Fibroblast of villous mesenchyme (primary cell): ENCODE measurements at places on chromosomes 3 and 15.
A peak's percentile ranks its signal among the peaks of the same experiment; 100 is the strongest.

DNA sequence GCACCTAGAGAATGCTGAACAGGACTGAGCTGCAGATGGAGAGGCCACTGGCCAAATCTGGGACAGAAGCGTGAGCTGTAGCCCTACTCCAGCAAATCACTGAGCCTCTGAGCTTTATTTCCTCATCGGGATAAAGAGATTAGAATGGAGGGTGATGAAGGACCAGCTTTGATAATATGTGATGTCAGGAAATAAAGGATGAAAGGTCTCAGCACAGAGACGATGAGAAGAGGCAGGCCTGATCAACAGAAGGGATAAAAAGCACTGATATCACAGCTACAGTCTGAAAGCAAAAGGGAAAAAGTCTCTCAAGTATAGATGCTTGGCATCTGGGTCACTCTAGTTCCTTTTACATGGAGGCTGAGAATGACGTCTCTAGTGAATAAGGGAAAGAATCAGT lies 70.0 kb downstream of the DHX30 start:
- DNase-seq = no peak

GRCh38 chr3:195540027-195540426 lies 3.1 kb downstream of the PPP1R2 start:
- DNase-seq = no peak

GRCh38 chr3:1251282-1252060 lies 158.6 kb downstream of the CNTN6 start:
- DNase-seq = no peak

DNA sequence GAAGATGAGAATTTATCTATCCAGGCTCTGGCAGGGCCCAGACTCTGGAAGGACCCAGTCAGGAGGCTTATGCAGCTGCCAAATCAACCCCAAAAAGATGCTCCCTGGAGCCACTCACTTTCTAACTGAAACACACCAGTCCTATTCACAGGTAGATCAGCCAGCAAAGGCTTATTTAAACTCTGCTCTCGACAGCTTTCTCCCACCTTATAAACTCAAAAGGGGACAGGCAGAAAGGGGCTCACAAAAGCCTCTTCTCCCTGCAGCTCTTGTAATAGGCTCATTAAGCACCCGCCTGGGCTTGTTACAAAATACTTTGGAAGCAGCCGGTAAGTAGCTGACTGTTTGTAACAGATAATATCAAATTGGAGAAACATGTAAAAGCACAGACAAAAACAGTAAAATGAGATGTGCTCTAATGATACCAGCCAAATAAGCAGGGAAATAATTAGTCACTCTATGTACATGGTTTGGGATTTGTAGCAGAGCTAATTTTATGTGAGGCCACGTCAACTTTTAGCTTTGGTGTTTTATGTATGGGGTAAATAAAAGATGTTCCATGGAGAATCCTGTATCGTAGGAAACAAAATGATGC lies 213.8 kb downstream of the NR2F2 start:
- peak; percentile 7 for DNase-seq

DNA sequence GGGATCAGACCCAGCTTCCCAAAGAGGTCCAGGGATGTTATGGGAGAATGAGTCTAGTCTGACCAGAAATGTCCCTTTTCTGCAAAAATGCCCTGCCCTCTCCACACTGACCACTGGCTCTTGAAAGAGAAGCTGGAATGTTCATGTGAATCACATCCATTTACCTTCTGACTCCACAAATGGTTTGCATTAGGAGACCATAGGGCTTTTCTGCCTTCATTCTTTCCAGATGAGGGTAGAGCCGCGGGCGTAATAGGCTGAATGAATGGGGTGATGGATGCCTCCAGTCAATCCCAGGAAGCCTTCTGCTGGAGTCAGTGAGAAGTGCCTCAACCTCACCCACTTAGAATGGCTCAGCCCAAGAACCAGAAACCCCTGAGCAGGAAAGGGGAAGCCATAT lies 47.2 kb upstream of the IREB2 start:
- DNase-seq = no peak

DNA sequence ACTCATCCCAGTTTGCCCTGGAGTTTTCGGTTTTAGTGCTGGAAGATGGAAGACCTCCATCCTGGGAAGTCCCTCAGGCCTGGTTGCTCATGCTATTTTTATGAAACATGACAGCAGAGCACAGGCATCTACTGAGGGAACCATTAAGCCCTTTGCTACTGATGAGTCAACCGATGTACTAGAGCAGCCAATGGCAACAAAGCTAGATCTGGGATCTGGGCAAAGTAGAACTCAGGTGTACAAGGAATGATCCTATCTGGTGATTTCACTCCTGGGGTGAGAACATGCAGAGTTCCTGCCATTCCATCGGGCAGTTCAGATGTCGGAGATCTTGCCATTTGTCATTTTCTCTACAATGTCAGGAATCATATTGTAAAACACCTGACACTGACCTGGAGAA lies 166.2 kb upstream of the NSMCE3 start:
- DNase-seq = no peak

- DNase-seq = no peak
Observed at GRCh38 chr15:100926258-100926657, 7.1 kb downstream of the LRRK1 start.

GRCh38 chr3:138692152-138692551 lies 83.6 kb downstream of the FAIM start:
- DNase-seq = no peak

DNA sequence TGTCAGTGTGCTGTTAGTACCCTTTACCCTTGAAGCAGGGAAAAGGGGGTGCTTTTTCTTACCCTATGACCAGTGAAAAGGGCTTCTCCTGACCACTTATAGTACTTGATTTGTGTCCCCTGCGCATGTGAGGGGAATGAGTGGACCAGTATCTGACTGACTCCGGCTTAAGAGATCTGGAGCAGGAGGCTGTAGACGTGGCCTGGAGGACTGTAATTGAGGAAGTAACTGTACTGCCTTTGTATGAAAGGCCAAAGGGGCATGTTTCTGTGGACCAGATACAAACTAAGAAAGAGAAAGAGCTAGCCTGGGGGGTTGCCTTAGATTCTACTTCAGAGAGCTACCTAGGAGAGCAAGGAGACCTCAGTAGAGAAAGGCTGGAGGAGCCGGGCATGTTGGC lies 89.9 kb upstream of the TBL1XR1 start:
- DNase-seq = no peak

GRCh38 chr3:188742755-188743550 lies 428.8 kb upstream of the TPRG1 start:
- DNase-seq = no peak

- no peak for DNase-seq
Observed at GRCh38 chr3:189800436-189800835, 169.2 kb downstream of the TP63 start.

DNA sequence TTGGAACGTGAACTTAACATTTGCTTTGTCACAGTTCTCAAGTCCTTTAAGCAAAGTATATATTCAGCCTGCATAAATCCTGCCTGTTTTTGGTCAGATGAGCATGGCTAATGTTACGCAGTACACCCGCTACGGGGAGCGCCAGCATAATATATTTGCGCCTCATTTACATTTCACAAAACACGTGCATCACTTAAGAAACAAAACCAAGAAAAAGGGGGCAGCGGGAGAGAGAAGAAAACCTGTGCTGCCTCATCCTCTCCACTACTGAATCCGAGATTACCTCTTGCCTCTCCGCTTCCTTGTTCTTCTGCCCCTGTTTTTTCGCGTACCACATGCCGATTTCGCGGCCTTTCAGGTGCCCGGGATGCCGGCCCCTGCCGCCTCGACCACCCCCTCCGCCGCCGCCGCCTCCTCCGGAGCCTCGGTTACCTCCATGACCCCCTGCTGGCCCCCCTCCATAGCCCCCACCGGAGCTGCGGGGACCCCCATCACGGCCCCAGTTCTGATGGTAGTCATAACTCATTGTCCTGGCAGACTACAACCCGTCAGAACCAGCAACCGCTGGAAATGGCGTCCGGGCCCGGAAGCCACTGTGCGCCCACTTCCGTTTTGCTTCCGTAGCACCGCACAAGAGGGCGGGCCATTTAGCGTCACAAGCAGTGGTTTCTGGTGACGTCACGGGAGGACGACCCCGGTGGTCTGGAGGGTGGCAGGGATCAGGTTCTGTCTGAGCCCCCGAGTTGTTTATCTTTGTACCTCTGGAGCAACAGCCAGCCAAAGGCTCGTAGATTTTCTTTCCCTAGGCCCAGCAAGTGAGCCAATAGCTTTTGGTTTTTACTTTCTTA lies at the start of gene DHX36:
TSS of gene DHX36 (minus strand) at position 597 of the 848 bp plus-strand sequence. CDS start at position 526, 71 bp downstream.
- peak; percentile 96 for DNase-seq

DNA sequence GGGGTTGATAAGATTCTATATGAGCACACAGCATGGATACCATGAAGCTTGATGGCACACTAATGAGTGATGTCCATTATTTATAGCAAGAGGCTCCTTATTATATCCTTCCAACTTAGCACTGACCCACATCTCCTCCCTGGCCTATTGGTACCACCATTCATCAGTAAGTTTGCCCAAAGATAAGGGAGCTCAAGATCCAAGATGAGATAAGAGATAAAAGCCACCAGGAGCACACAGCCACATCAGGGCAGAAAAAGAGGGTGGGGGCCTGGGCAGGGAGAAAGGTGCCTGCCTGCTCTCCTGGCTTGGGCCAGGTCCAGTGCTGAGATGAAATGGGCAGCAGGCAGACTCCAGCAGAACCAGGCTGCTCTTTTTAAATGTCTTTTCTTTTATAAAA lies 4.4 kb upstream of the PPP1R14D start:
- DNase-seq = no peak

DNA sequence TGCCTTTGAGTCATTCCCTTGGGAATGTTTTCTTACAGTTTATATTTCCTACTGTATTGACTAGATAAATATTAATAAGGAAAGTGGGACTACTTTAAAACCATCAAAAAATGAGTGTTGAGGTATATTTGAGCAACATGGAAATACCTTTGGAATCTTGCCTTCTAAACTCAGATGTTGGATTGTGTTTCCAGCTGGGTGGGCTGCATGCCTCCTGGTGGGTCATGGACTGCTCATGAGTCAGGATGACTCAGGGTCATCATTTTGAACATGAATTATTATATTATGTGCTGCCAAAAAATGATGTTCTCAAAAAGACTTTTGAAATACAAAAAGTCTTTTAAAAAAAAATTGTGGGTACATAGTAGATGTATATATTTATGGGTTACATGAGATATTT lies 41.1 kb upstream of the APH1B start:
- peak; percentile 53 for DNase-seq

GRCh38 chr15:92451225-92451825 lies 57.6 kb downstream of the ST8SIA2 start:
- peak; percentile 4 for DNase-seq

GRCh38 chr15:100247228-100248225 lies 94.2 kb downstream of the ADAMTS17 start:
- DNase-seq = no peak

DNA sequence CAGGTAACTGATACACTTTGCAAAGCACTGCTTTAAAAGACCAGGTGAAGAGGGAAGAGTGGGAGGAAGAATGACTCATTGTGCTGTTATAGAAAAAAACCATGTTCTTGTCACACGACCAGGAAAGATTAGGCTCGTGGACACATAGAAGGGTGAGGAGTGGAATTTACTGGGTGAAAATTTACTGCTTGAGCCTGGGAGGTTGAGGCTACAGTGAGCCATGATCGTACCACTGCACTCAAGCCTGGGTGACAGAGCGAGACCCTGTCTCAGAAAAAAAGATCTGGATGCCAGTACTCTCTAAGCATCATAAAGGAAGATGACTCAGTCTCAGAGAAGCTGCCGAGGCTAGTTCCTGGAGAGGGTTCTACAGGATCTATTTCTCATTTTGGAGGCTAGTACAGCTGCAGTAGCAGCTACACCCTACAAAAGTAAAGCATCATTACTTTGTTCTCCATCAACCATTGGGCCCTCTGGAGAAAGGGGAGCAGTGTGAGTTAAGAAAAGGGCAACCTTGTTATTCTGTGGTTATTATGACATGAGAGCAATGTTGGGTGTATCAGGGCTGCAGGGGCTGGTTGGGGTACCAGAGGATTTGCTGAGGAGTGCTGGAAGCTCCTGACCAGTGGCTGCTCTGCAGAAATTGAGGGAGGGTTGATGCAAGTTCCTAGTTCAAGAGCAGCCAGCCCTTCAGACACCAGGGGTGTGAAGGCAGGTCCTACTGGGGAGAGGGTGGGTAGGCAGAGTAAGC lies 75.4 kb downstream of the CMTM8 start:
- DNase-seq = no peak

DNA sequence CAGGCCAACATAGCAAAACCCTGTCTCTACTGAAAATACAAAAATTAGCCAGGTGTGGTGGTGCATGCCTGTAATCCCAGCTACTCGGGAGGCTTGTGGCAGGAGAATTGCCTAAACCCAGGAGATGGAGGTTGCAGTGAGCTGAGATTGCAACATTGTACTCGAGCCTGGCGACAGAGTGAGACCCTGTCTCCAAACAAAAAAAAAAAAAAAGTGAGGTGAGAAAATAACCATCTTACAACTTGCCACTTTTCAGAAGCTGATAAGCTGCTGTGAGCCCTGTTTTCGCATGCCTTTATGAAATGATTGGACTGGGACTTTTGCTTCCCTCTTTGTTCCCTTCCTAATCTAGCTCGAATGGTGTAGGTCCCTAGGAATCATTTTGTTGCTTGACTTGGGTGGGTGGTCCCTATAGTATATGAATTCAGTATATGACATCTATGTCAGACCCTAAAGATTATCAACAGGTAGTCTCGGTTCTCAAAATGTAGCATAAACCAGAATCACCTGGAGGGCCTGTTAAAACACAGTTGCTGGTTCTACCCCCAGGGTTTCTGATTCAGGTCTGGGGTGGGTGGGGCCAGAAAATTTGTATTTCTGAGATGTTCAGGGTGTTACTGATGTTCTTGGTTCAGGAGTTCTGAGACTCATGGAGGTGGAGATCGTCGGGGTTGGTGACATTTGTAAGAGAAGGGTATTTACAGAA lies 107.9 kb downstream of the FNDC3B start:
- DNase-seq = no peak

- DNase-seq = no peak
Observed at GRCh38 chr15:44101944-44102343, 93.1 kb downstream of the FRMD5 start.

- peak; percentile 96 for DNase-seq
Observed at GRCh38 chr15:70741107-70741531, 22.2 kb downstream of the UACA start.

DNA sequence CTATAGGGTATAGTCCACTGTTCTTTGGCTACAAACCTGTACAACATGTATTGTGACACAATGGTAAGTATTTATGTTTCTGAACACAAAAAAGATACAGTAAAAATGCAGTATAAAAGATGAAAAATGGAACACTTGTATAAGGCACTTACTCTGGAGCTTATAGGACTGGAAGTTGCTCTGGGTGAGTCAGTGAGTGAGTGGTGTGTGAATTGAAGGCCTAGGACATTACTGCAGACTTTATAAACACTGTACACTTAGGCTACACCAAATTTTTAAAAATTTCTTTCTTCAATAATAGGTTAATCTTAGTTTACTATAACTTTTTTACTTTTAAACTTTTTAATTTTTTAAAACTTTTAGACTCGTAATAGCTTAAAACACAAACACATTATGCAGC lies 10.5 kb upstream of the PDZRN3 start:
- DNase-seq = no peak
